AG09309 (cell line): ENCODE measurements at places on chromosomes 1 and 21.

- DNase-seq: no peak
Observed at GRCh38 chr1:156852418-156852874, 6.5 kb downstream of the INSRR start.

DNA sequence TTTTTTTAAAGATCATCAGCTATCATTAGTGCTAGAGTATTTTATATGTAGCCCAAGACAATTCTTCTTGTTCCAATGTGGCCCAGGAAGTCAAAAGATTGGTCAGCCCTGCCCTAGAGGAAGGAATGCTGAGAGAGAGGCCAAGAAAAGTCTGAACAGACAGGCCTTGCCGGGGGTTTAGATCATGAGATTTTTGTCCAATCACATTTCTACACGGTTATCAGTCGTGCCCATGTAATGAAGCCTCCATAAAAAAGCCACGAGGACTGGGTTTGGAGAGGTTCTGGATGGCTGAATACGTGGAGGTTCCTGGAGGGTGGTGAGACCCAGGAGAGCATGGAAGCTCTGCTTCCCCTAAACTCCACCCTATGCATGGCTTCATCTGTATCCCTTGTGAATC is 24.3 kb upstream of the ENO1 start:
- peak; percentile 39 for DNase-seq

DNA sequence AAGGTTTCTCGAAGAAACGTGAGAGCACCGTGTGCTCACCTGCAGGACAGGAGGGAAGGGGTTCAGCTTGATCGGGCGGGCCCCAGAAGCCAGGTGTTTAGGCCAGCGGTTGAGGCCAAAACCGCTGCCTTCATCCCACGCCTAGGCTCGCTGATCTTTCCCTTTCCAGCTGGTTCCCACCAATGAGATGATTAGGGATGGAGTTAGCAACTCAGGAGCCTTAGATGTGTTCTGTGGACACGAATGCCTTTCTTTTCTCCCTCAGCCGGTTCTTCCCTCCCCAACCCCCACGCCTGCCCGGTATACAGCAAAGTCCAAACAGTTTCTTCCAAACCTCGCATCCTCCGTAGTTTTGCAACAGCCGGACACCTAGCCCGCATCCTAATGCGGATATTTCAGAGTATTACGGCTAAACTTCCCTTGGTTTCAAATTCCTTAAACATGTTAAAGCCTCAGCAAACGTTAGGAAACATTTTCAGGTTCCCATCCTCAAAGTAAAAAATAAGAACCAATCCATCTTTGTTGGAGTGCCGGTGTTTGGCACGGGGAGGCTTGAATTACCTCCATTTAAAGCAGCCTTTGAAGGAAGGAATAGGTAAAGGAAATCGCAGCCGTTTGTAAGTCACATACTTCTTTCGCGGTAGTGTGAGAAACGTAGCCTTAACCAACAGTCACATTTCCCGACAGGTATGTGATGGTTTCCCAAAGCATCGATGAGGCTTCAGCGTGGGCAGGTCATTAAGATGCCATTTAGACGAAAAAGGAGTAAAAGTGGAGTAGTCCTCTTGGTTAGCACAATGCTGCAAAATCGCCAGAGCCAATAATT is 1.1 kb downstream of the LRRC8C start:
- no peak for DNase-seq

- DNase-seq: no peak
Observed at GRCh38 chr21:34021726-34022125, 51.7 kb upstream of the MRPS6 start.

GRCh38 chr1:156838972-156839371 is 19.9 kb downstream of the INSRR start:
- DNase-seq: no peak

- DNase-seq: no peak
Observed at GRCh38 chr1:197268012-197268411, at the start of gene CRB1. Gene CRB1 (plus strand): TSS chr1:197268252. CDS start chr1:197268413, 161 bp downstream.

DNA sequence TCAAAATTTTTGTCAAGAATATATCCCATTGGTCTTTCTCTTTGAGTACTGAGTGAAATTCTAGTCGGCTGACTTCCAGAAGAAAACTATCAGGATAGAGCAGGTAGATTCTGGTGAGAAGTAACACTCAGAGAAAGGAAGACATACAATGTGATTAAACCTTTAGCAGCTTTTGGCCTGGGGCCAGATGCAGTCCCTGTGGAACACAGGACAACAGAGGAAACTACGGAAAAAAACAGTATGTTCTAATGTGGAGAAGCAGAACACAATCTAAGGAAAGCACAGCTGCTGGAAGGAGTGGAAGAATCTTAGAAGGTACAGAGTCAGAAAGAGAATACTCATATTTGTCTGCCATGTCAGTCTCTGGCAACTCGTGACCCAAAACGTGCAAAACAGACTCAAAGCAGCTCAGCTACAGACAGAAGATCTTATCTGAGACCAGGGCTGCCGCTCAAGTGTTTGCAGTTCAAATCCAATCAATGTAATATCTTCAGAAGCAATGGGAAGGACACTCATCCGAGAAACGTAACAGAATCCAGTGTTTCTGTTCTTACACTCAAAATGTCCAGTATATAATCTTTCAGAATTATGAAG is 283.8 kb downstream of the MRPL39 start:
- no peak for DNase-seq

DNA sequence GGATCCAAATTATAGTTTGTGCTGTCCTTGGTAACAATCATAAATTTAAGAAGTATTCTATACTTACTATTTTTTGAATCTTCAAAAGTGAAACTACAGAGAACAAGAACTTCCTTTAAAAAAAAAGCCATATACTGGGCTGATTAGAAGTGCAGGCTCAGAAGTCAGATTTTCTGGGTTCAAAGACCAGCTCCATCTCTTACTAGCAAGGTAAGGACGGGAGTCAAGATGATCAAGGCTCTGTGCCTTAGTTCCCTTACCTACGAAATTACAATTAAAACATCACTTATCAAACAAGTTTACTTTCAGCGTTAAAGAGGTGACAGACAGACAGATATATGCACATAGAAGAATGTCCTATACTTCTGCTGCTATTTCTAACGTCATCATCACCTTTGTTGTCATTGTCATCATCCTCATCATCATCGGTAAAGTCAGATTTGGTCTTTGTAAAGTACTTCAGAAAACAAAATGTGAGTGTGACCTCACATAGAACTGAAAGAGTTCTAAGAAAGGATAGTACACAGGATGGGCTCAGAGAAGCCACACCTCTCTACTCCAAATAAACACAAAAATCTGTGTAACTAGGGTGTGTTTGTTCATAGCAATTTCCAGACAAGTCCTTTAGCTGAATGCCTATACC is 178.7 kb downstream of the VAV3 start:
- DNase-seq: no peak

GRCh38 chr21:36759348-36760083 is 60.6 kb downstream of the SIM2 start:
- no peak for DNase-seq

- DNase-seq: no peak
Observed at GRCh38 chr1:213003256-213003655, 12.4 kb downstream of the ANGEL2 start.

- no peak for DNase-seq
Observed at GRCh38 chr21:25489673-25490072, 117.6 kb downstream of the MRPL39 start.

DNA sequence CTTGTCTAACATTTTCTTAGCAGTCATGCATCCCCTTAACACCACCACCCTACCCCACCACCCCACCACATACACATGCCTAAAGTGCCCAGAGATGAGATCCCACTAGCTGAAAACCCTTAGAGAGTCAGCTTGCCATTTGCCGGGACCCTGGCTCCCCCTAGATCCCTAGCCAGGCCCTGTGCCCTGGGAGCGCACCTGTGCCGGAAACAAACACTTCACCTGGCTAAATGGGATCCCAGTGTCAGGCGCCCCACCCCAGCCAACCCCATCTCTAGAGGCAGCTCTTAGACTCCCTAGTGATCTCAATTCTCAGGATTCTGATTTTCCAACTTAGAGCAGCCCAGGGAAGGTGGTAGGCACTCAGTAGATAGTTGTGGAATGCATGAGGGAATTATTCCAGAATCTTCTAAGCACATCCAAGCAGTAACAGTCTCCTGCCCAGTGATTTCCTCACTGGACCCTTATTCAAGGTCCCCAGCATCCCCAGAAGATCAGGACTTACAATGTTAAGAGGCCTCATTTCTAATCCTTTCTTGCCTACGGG is 105.2 kb downstream of the LAMC2 start:
- no peak for DNase-seq

DNA sequence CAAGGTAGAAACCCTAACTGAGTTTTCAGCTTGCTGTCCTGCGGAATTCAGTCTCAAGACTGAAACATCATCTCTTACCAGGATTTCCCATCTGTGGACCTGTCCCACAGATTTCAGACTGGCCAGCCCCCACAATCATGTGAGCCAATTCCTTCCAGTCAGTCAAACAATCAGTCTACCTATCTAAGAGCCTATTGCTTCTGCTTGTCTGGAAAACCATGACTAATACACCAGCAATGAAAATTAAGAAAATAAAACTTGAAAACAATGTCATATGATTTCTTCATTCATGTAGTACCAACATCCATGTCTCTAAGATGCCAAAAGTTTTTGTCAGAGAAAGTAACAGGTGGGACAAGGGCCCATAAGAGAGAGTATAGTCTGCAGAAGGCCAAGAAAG is 57.6 kb upstream of the CRB1 start:
- DNase-seq: no peak

DNA sequence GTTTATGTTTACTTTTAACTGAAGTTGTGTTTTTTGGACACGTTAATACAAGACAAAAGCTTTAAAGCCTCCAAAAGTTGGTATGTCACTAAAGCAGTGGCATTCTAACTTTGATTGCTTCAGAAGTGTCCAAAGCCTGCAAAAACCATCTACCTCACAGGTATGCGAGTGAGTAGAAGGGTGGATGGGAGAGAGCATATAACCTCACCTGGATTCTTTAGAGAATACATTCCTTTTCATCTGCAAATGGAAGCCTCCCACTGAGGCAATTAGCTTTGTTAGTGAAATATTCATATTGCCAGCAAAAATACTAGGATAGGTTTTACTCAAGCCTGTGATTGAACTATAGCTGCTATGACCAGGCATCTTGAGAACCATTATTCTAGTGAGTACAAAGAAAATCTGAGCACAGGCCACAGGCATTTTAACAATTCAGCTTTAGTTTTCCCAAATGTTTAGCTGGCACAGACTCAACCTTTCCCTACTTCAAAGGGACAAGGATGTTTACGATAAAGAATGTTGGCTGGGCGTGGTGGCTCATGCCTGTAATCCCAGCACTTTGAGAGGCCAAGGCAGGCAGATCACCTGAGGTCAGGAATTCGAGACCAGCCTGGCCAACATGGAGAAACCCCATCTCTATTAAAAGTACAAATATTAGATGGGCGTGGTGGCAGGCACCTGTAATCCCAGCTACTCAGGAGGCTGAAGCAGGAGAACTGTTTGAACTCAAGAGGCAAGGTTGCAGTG is 39.7 kb downstream of the MAP3K21 start:
- no peak for DNase-seq

DNA sequence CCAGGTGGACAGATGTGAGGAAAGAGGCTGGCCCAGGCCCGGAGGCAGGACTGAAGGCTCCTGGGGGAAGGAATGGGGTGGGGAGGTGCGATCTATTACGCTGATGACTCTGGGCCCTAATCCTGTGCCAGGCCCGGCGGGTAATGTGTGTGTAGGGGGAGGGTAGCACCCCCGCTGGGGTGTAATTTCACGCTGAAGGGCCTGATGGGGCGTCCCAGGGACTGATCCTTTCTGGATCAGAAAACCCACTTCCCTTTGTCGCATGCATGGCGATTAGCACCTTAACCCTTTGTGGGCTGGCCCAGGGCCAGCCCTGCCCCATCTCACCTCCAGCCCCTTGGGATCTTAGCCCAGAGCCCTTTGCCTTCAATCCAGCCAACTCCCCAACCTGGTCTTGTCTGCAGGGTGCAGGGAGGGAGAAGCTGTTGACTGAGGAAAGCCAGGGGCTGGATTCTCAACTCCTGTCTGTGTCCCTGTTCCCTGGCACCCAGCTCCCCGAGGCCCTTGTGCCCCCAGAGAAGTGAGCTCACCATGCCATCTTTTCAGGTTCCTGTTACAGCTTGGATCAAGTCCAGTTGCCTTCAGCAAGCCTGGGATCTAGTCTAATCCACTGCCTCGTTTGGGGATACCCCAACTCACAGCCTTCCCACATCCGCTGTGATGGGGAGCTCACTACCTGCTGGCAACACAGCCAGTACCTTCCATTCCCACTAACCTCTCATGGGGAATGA is 26.0 kb downstream of the KNCN start:
- no peak for DNase-seq

- DNase-seq: no peak
Observed at GRCh38 chr21:38760017-38760761, 45.5 kb upstream of the ETS2 start.

DNA sequence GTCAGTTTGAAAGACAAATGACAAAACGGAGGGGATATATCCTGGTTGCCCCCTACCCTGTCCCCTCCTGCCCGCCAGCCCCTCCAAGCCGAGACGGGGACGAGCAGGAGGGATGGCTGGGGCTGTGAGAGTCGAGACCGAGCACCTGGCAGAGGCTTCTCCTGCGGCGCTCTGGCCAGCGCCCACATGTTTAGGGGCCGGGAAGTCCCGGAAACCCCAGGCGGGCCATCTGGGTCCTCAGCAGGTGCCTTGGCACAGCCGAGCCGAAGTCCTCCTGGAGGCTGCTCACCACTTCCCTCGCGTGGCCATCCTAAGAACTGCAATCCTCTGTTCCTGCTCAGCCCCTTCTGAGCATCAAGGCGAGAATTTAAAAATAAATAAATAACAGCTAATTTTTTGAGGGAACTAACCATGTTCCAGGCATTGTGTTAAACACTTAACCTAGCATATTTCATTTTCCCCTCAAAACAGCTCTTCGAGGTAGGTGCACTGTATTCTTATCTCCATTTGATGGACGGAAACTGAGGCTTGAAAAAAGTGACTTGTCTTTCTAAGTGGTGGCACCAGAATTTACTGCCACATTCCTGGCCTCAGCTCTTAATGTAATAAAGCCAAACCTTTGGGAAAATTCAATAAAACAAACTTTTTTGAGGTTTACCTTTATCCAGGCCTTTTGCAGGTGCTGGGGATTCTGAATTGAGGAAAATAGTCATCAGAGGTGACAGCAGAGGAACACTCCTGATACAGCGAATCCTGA is 3.5 kb upstream of the RIMS3 start:
- no peak for DNase-seq

DNA sequence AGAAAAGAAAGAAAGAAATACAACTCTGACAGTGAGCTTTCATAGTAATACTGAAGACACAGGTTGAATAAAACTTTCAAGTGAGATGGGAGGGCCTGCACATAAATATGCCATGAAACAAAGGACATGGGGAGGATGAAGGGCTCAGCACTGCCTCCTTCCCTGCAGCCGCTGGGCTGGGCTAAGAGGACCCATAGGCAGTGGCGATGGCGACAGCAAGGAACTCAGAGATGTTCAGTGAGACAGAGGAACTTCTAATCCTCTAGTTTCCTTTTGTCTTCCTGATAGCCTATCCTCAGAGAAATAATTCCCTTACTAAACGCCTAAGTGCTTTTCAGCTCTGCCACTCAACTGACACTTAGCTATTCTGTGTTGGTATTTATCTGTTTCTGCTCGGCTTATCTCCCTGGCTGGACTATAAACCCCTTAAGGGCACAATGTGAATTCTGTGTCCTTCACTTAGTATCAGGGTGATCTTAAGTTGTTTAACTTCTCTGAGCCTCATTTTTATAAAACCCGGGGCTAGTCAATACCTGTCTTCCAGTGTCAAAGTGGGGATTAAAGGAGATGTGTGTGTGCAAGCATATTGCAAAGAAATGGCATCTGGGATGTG is 24.4 kb upstream of the IER5 start:
- DNase-seq: no peak
